ENCODE measurements at places on chromosomes 13 and 19. TPM values are rescaled to one million over a fixed set of nuclear protein-coding genes. Genes with fewer than 3 reads are reported as not detected.
A peak's percentile ranks its signal among the peaks of the same experiment; 100 is the strongest.

F2RL3 gene
- not detected for total RNA-seq

GRCh38 chr19:22066886-22067285 lies 14.6 kb downstream of the ZNF257 start:
- DNase-seq, result no peak

FFAR1 gene
- total RNA-seq, result not detected

DNA sequence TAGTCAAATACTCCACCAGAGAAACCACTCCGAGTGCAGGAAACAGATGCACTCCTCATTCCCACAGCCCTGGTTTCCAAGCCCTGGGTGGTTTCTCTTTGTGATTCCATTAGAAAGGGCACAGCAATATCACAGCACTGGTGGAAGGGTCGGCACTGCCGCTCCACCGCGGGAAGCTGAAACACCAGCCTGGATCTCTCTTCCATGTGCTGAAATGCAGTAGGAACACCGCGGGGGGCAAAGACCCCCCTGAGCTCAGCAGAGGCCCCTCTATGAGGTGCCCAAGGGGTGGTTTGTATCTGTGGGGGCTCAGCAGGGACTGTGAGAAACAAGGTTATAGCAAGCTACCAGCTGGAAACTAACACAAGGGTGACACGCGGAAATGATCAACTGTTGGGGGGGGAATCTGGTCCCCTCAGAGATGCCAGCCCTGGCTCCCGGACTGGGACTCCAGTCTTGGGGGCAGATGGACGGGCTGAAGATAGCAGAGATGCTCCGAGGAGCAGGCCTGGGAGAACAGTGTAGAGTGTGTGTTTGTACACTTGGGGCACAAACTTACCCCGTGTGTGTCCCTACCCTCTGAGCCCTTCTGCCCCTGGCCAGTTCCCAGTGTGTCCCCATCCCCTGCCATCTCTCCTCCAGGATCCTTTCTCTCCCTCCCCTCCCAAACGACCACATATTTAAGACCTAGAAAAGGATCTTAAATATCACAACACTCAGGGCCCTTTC lies 1.8 kb downstream of the ZFR2 start:
- no peak for DNase-seq

DNA sequence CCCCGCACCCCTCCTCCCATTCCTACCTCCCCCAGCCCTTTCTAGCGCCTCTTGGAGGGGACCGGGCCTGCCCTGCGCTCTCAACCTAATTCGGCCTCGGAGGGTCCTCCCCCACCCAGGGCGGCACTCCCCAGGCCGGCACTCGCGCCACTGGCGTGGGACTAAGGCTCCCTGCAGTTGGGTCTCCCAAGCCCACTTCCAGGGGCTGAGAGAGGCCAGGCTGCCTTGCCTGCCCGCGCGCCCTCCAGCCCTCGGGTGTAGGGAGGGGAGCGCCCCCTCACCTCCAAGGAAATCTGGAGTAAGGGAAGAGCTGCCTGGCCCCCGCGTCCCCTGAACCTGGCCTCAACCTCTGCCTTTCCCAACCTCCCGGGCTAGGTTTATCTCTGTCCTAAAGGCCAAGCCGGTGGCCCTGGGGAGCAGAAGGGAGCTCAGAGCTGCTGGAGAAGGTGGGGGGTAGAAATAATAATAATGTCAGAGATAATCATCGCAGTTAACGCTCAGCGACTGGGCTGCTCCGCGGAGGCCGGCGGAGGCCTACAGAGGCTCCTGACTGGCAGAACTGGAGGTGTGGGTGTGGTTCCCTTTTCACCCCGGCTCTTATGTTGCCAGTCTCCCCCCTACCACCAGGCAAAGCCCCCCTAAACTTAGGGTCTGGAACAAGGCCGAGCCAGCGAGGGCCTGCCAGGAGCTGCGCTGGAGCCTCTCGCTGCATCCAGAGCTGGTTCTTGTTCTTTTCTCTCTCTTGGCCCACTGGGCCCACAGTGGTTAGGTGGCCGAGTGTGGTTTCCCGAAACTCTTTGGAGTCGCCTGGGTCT lies 9.6 kb downstream of the ZIC2 start:
- DNase-seq, result no peak

DNA sequence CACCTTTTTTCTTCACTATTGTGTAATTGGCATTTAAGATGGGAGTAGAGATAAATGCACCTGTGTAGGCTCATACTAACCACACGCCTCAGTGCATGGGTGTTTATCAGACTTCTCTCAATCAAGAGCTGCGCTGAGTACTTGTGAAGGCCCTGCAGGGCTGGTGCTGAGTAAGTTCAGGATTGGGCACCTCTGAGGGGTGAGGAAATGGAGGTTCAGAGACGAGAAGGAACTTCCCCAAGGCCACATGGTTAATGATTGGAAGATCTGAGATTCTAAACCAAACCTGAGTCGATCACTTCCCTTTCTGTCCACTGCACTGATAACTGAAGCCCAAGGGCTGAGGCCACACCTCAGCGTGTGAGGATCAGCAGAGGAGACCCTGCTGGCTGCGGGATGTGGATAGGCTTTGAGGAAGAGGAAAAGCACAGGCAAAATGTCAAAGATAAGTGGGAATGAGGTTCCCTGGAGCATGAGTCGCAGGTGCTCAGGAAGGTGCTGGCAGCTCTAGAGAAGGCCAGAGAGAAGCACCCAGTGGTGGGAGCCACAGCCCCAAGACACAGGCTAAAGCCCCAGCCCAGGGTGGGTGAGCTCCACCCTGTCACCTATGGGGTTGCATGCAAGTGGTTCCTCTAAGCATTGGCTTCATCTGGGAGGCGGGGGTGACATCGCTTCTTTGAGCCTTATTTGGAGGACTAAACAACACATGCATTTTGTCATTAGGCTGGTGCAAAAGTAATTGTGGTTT lies 32.3 kb upstream of the GJB6 start:
- no peak for DNase-seq

- DNase-seq, result no peak
These were observed 34.2 kb upstream of the SERTM1 start for GRCh38 chr13:36639610-36640009.

DNA sequence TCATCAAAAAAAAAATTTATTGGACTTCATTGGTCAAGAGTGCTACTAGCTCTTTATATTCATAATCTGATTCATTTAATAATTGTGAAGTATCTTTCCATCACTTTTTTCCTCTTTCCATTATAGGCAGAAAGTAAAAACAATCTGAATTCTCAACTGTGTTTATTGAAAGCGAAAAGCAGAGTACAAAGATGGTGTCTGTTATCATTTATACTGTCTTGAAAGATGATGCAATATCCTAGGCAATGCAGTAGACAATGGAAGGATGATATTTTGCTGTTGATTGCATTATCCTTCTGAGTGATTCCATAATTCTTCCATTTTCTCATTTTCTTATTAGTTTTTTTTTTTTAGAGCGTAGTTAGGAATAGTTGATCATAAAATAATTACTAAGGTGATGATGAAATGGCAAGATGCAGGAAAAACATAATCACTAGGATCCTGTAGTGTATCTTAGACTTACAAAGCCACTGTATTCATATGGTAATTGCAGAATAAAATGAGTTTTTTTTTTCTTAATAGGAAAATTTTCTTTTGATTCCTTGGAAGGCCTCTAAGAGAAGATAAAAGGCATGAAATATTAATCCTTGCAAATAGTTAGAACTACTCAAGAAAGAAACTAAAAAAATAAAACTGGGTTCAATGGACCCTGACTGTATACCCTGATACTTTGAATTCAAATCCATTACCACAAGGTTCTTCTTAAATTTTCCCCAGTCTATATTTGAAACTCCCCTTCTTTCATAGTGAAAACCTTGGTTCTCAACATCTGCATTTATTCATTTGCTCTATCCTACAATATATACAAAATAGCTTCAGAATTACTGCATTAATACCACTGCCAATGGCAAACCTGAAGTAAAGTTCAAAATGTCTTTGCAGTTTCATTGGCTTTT lies 11.6 kb downstream of the URI1 start:
- DNase-seq, result no peak

- DNase-seq, result peak; percentile 41
These were observed 62.9 kb upstream of the SPATA13 start for GRCh38 chr13:24097667-24098066.

GRCh38 chr13:28239374-28239773 lies 101.0 kb downstream of the PAN3 start:
- DNase-seq, result no peak

C19orf73 gene
- 1.0 TPM for total RNA-seq

- DNase-seq, result no peak
These were observed 28.7 kb downstream of the LACC1 start for GRCh38 chr13:43908156-43909126.

GRCh38 chr13:97978651-97979050 lies 25.2 kb downstream of the IPO5 start:
- no peak for DNase-seq

DNA sequence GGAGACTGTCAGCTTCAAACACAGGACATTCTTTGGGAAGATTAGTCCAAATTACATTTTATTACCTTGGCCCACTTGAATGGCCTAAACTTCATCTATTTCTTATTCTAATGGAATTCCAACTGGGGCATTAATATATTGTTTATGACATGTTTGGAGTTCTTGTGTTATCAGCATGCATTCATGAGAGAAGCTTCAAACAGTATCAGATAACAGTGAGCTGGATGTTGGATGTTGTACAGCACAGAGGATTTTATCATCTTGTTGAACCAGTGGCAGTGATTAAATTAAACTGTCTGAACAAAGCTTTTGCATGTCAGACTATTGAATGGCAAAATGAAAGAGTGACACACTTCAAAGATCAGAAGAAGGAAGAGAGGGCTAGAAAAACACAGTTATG lies 50.0 kb downstream of the MZT1 start:
- DNase-seq, result no peak

- DNase-seq, result no peak
These were observed 327.4 kb upstream of the ZNF507 start for GRCh38 chr19:32018014-32018413.

DNA sequence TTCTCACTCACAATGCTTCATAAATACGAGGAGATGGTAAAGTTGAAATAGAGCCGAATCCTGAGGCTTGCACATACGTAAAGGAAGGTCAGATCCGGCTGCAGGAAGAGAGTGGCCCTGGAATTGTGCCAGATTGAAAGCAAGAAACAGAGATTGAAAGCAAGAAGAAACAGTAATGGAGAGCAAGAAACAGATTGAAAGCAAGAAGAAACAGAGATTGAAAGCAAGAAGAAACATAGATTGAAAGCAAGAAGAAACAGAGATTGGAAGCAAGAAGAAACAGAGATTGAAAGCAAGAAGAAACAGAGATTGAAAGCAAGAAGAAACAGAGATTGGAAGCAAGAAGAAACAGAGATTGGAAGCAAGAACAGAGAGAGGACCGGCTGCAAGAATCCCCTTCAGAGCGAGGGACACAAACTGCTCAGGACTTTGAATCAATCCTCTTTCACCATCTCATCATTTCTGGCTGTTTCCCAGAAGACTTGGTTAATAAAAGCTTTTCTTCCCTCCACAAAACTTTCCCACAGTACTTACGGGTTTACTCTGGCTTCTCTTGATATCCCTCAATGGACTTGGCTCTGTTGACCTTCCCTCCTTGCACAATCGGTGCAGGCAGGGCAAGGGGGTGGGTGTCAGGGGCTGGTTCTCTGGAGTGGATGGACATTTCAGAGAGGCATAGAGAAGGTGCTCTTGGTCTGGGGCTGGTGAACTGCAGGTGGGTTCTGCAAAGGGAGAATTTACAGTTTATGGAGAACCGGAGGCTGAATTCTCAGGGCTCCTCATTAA lies 25.5 kb downstream of the OR7A5 start:
- no peak for DNase-seq

CGB8 gene
- not detected for total RNA-seq

GRCh38 chr19:18393836-18394235 lies 3.6 kb downstream of the LRRC25 start:
- no peak for DNase-seq

GRCh38 chr19:18764591-18765051 lies 26.5 kb downstream of the COMP start:
- no peak for DNase-seq

CBY2 gene
- total RNA-seq, result not detected

DNA sequence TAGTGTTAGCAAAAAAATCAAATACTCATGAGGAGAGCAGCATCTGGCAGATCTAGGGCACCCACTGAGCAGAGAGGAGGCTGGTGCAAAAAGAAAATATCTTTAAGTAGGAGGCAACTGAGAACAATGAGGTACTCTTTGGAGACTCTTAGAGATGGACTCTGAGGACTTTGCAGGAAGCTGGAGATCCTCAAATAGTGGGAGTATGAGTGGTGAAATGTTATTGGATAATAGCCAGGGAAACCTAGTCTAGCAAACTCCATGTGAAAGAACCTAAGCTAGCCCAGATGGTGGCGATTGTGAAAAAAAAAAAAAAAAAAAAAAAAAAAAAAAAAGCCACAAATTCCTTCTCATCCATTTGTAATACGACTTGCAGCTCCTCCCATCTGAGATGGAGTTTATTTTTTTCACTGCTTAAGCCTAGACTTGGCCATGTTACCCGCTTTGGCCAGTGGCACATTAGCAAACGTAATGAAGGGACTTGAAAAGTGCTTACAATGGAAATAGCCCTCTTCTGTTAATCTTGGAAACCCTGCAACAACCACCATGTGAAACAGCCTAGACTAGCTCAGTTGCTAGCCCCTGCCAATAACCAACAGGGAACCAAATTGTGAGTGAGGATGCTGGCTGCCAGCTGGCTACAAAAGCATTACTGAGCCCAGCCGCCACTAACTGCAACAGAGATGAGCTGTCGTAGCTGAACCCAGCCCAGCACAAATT lies 476.2 kb downstream of the KLF12 start:
- no peak for DNase-seq

GRCh38 chr19:47499371-47499770 lies 15.4 kb upstream of the KPTN start:
- no peak for DNase-seq

CADM4 gene
- total RNA-seq, result 0.26 TPM

DNA sequence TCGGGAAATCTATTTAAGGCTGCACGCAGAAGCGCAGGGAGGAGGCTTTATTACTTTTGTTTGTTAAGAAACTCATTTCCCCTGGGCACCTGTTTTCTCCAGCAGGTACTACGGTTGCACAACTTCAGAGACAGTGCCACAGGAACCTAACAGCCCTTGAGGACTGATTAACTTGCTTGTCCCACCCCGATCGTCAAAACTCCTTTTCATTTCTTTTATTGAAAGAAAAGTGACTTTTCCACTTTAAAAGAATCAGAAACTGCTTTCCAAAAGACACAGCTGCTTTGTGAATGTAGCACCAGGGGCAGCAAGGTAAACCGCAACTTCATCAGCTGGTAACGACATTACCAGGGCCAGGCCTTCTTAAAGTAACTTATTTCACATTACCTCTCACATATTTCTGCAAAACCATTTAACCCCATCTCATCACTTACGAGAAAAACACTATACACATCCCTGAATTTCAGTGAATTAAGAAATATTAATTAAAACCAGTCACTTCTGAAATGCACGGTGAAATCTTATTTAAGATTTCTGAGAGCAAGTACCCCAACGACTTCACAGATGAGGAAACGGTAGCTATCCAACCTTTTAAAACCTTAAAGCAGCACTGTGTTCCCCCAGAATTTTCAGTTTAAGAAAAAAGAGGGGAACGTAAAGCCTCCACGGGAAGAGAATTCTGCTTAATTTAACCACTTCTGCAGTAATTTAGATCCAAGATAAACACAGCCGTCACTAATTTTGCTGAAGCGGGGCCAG lies 1.4 kb downstream of the ANKRD10 start:
- no peak for DNase-seq

- DNase-seq, result no peak
These were observed 72.3 kb downstream of the GPC5 start for GRCh38 chr13:91470681-91471080.

EXOC3L2 gene
- not detected for total RNA-seq

Measured in activated naive CD8-positive, alpha-beta T cell treated with anti-CD3 and anti-CD28 coated beads for 36 hours (primary cell).